GM23248 (cell line): ENCODE measurements at places on chromosomes 6 and 20.
A peak's percentile ranks its signal among the peaks of the same experiment; 100 is the strongest.

- DNase-seq, result no peak
Measured at GRCh38 chr6:99338188-99338587, 11.3 kb downstream of the FAXC start.

GRCh38 chr6:3094815-3095214 is 23.7 kb upstream of the BPHL start:
- no peak for DNase-seq

GRCh38 chr6:143743301-143744166 is 65.8 kb downstream of the PHACTR2 start:
- DNase-seq, result peak; percentile 18

DNA sequence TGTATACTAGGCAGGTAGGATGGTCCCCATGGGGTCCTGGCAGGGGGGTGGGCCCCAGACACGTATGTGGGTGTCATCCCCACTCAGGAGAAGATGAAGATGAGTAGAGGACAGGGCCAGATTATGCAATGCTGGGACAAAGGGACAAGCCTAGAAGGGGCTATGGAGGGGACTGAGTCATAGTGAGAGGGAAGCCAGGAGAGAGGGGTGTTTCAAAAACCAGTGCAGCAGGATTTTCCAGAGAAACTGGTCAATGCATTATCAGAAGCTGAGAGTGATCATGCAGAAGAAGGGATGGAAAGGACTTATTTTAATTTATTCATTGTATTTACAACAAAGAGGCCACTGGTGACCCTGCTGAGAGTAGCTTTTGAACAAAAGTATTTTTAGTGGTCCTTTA is 74.0 kb downstream of the PPP1R3G start:
- DNase-seq, result no peak

DNA sequence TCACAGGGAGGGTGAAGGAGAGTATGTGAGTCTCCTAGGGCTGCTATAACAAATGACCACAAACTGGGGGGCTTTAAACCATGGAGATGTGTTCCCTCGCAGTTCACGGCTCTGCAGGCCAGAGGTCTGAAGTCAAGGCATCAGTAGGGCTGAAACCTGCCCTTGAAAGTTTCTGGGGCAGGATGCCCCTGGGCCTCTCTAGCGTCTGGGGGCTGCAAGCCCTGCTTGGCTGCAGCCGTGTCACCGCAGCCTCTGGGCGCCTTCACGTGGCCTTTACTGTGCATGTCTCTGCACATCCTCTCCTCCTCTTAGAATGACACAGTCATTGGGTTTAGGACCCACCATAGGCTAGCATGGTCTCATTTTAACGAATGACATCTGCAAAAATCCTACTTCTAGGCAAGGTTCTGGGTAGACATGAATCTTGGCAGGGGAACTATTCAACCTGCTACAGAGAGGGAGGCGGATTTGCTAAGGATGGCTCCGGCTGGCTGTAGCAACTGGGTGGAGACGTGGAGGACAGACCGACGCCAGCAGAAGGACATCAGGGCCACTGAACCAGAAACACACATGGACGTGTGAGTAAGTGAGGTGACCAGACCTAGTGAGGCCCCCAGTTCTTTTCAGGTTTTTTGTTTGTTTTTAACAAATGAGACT is 58.6 kb downstream of the PHACTR3 start:
- no peak for DNase-seq

GRCh38 chr20:23287354-23288190 is 63.0 kb upstream of the NXT1 start:
- no peak for DNase-seq

GRCh38 chr20:50838707-50839385 is 44.0 kb downstream of the BCAS4 start:
- DNase-seq, result no peak

DNA sequence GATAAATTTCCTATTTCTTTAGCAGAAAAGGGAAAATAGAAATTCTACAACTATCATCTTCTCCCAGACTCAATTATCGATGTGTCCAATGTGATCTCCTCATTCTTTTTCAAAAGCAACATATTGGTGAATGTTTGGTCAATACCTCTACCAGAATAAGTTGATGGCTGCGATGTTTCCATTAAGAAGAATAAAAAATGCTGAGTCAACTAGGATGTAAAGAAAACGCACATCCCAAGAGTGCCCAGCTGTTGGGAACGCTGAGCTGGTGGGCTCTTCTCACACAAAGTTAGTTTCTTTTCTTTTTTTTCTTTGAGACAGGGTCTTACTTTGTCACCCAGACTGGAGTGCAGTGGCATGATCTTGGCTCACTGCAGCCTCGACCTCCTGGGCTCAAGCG is 39.8 kb downstream of the RAMACL start:
- no peak for DNase-seq

DNA sequence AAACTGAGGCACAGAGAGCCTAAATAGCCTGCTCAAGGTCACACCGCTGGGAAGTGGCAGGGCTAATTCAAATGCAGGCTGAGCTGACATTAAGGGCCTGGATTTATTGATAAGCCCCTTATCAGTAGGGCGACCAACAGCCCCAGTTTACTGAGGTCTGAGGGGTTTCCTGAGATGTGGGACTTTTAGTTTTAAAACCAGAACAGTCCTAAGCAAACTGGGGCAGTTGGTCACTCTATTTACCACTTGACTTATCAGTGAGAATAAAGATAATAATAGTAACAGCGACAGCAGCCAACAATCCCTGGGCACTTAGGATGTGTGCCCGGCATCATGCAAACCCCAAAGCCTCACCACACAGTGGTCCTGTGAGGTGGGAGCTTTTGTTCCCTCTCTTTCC is 27.6 kb downstream of the PREX1 start:
- DNase-seq, result no peak

DNA sequence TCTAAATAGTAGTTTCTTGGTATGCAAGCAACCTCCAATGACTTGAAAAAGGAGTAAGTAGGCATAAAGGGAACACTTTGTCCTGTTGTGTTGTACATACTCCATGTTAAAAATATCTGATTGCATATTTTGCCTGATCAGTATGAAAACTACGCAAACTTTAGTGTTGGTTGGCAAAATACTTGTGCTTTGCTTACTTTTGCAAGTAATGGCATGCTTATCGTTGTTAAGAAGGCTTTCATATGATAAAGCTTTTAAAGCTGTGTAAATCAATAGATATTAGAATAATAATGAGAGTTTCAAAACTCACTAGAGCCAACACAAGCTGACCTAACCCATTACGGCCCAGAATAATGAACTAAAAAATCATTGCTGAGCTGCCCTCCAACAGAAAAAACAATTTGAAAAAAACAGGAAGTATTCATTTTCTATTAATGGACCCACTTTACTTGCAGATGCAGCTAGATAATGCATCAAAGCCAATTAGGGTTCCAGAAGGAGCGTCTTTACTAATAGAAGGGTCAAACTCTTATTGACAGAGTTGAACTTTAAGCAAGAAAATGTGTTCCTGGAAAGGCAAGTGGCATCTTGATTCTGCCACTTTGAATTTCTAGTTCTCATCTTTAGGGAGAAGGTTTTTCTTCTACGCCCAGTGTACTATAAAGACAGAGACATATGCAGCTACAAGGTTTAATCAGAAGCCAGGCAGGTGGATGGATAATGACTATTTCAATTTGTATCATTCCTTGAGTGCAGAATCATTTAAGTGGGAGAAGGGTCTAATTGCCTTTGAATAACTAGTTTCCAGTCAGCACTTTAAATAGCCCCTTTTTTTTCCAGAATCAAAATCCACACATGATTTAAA is 82.2 kb downstream of the SNAP25 start:
- no peak for DNase-seq

GRCh38 chr20:62670156-62670555 is 27.9 kb downstream of the SLCO4A1 start:
- no peak for DNase-seq

DNA sequence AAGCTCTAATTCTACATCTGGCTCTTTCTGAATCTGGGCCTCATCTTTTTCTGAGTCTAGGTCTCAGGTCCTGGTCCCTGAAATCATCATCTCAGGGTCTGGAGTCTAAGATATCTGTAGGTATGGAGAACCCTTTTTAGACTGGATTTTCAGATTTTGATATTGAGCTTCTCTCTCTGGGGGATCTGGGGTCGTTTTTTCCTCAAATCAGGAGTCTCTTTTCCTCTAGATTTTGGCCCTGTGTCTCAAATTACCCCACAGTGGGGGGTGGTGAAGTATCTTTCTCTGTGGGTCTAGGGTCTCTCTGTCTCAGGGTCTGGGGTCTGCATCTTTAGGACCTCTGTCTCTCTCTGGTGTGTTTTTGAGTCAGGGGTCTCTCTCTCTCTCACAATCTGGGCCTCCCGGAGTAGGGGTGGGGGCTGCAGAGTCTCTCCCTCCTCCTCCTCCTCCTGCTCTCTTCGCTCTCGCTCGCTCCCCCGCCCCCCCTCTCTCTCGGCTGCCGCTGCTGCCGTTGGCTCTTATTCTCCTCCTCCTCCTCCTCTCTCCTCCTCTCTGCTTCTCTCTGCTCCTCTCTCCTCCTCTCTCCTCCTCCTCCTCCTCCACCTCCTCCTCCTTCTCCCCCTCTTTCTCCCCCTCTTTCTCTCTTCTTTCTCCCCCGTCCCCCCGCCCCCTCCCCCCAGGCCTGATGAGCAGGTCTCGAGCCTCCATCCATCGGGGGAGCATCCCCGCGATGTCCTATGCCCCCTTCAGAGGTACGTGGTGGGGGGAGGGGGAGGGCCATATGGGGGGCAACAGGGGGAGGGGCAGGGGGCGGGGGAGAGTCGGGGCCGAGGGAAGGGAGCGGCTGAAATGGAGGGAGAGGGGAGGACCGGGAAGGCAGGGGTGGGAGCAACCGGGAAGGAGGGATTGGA is at the start of gene SYNGAP1:
TSS of gene SYNGAP1 (plus strand) at position 486 of the 911 bp plus-strand sequence. CDS start at position 686, 200 bp downstream.
- DNase-seq, result peak; percentile 63

- no peak for DNase-seq
Measured at GRCh38 chr6:14699803-14700601, 545.9 kb upstream of the JARID2 start.

- peak; percentile 7 for DNase-seq
Measured at GRCh38 chr6:92779746-92780145, 639.6 kb downstream of the EPHA7 start.

- no peak for DNase-seq
Measured at GRCh38 chr6:100809346-100809745, 71.8 kb downstream of the ASCC3 start.

- no peak for DNase-seq
Measured at GRCh38 chr6:167148021-167148420, 9.8 kb downstream of the GPR31 start.

GRCh38 chr6:130035211-130035610 is 16.8 kb downstream of the L3MBTL3 start:
- no peak for DNase-seq

GRCh38 chr6:69314531-69314930 is 482.3 kb downstream of the LMBRD1 start:
- no peak for DNase-seq

DNA sequence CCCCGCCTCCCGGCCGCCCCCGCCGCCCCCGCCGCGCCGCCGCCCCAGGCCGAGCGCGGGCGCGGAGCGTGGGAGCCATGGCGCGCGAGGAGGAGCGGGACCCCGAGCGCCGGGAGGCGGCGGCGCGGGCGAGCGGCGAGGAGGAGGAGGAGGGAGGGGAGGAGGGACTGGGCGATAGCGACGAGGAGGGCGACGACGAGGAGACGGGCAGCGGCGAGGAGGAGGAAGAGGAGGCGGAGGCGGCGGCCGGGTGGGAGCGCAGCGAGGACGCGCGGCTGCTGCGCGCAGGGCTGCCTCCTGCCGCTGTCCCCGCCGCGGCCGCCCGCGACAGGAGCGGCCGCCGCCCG is at the start of gene SLC24A3:
TSS of gene SLC24A3 (plus strand) at position 174 of the 347 bp plus-strand sequence.
- DNase-seq, result no peak

- DNase-seq, result no peak
Measured at GRCh38 chr6:13178107-13178506, 150.2 kb downstream of the TBC1D7 start.

DNA sequence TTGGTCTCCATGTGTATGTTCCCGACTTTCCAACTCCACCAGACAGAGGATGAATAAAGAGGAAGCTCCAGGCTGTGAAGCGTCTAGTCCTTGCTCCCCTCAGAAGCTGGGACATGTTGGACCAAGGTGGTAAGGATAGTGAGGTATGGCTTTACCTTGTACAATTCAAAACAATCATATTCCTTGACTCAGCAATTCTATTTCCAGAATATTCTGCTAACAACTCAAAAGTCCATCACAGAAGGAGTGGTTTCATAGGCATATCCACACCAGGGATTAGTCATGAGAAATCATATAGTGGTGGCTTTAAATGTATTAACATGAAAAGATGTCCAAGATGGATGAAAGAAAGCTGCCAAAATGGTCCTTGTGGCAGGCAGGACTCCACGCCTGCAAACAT is 19.8 kb downstream of the FKBP1A start:
- no peak for DNase-seq

GRCh38 chr20:19018881-19019280 is 193.6 kb upstream of the SLC24A3 start:
- DNase-seq, result no peak

DNA sequence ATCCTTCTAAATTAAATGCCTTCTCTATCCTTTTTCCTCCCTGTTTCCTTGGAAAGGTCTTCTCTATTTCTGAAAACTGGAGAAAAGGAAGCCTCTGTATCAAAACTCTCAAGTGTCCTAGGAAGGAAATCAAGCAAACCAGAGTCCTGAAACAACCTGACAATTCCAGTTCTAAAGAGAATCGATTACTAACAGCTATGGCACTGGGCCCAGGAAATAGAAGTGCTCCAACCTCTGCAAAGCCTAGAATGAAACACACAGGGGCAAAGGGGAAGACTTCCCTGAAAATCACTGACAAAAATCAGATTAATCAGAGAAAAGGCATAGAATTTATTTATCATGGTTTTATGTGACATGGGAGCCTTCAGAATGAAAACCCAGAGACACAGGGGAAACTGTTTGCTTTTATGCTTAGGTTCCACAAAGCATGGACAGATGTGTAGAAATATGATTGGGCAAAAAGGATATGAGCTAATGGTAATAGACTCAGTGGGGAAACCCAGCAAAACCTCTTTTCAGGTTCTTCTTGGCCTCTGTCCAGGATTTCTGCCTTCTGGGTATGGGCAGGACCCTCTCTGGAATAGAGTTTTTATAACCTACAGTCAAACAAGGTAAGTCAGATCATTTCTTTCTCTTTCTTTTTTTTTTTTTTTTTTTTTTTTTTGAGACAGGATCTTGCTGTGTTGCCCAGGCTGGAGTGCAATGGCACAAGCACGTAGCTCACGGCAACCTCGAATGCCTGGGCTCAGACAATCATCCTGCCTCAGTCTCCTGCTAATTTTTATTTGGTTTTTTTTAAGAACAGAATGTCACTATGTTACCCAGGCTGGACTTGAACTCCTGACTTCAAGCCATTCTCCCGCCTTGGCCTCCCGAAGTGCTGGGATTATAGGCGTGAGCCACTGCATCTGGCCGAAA is 91.7 kb downstream of the CD24 start:
- no peak for DNase-seq

GRCh38 chr6:12235341-12235740 is 54.8 kb upstream of the EDN1 start:
- DNase-seq, result no peak

DNA sequence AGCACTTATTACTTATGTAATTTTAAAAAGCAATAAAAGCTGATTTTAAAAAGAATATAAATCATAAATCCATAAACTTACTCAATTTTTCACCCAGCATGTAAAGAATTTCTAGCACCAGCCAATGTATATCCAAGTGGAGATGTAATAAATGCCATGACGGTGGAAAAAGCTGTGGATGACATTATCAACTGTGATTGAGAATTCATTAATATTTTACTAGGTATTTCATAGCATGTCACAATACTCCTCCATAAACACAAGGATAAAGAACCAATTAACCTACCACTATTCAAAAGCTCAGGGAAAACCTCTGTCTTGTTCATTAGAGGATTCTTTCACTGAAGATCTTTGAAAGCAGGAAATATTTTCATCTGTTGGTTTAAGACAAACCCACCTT is 13.2 kb downstream of the MMS22L start:
- no peak for DNase-seq
